Foreskin keratinocyte (primary cell): ENCODE measurements at places on chromosomes 2 and 18.

DNA sequence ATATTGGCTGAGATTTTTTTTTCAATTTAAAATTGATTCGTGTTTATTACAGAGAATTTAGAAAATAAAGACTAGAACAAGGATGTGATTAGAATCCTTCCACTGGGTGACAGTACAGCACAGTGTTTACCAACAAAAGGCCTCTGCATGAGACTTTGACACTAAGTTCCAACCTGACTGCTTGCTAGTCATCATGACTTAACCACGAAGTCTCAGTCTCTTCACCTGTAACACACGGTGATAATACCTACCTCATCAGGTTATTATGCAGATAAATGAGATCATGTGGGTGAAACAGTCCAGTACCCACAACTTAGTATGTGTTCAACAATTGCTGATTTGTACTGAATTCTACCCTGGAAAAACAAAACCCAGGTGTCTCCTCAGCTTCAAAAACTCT lies 151.2 kb downstream of the STK39 start:
- peak; percentile 9 for DNase-seq

DNA sequence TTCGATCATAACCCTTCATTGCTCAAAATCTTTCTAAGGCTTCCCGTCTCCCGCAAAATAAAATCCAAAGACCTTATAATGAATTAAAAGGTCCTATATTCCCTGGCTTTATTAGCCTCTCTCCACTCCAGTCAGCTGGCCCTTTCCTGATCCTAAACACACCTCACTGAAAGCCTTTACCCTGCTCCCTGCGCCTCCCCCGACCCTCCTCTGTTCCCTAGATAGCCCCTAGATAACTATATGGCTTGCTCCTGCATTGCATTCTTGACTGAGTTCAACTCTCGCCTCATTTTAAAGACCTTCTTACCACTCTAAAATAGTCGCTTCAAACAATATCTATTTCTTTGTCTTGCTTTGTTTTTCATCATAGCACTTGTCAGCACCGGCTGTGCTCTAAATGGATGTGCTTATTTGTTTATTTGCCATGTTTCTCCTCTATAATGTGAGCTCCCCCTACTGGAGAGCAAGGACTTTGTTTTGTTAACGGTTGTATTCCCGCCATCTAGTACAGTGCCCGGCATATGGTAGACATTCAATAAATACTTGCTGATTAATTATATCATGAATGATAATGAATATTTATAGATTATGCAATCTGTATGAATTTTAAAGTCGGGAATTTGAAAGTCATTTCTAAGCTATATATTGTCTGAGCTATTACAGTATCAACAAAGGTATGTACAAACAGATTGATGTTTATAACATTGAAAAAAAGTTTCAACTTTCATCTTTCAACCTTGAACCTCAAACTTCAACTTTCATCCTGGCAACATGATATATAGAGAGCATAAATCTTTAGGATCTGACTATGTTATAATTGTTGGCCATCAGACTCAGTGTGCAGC lies 32.4 kb upstream of the VIT start:
- DNase-seq = peak; percentile 21

GRCh38 chr18:76388261-76388660 lies 106.8 kb downstream of the ZNF516 start:
- no peak for DNase-seq

DNA sequence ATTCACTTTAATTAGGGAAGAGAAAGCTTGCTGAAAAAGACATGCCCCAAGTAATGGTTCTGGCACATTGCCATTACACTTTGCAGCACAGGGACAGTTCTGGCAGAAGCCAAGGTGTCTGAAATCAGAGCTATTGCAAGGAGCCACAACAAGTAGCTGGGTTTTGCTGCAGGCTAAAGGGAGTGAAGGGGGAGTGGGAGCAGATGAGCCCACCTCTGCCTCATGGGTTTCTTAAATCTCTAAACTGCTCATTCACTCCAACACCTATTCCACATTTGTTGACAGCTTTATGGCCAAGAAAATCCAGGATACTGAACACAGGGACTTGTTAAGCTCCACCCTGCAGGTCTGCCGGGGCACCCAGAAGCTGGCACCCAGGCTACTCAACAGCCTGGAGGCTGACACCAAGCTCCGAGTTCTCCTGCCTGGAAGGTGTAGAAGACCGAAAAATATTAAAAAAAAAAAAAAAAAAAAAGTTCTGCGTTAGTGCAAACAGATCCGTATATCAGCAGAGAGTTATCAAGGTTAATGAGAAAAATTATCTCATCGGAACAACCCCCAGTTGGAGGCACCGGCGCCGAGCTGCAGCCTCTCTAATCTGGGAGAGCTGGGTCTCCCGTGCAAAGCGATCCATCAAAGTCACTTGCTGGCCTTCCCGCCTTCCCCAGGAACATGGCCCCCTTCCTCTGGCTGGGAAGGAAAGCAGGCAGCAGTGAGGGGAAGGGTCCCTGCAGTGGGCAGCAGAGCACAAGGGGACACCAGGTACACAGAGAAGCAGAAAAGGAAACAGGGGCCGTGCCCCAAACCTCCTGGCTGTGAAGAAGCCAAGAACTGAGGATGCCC lies 123.7 kb downstream of the HNMT start:
- DNase-seq = no peak

DNA sequence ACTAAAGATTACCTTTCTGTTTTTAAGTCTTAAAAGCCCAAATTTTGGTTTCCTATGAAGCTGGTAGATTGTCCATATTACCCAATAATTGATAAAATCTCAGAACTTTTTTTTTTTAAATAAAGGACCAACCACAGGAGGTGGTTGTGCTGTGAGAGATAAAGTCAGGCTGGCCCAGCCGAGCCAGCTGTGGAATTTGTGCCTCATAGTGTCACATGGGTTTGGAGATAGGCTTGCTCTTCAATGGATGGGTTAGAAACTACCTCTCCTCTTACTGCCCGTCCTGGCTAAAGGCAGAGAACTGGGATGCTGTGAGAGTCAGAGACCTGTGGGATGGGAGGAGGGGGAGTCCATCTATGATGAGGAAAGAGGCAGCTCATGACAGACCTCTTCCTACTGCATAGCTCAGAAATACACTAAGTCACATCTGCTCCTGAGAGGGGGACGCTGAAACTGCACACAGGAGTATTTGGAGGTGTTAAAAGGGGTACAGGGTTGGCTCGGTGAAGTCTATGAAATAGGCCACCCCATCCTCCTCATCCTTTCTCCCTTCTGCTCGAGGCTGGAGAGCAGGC lies 99.7 kb upstream of the MGAT4A start:
- DNase-seq = no peak

GRCh38 chr2:27856956-27857355 lies 33.2 kb downstream of the RBKS start:
- DNase-seq = no peak

DNA sequence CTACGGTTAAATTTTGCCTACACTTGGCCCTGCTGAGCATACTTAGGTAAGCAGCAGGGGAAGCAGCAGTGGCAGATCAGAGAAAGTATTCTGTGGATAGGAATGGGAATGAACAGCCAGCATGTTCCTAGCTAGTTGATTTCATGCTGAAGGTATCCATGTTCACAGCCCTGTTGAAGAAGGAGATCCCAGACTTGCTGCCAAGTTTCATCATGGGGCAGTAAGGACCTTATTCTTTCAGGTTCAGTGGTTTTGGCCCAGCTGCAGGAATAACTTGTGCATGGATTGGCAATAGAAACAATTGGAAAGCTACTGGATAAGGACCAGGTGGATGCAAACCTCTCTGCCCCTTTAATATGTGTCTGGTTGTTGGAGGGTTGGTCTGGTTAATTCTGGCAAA lies 98.2 kb upstream of the TMEM178A start:
- DNase-seq = no peak

DNA sequence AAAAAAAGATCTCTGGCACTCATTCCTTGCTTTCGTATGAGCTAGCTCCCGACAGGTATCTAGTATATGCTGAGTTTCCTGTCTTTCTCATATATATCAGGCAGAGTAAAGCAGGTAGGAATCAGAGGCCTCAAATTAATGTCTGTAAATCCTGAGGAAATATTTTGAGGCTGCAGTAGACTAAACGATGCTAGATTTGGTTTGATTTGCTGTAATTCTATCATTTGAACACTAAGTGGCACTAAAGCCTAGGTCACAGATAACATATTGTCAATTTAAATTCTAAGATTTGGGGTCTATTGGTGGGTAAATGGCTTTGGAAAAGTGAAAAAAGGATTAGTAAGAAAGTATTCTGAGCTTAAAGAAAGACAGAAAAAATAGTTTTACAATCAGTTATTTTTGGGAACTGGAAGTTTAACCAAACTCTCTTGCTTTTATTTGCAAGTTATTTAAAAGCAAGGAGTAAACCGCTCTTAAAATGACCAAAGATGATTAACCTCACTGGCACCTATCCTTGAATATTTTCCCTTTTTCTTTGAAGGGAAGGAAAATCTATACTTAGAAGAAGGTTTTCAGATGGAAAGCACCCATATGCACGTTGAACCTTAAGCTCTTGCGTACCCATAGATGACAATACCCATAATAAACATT lies 37.6 kb upstream of the SLC4A10 start:
- no peak for DNase-seq

DNA sequence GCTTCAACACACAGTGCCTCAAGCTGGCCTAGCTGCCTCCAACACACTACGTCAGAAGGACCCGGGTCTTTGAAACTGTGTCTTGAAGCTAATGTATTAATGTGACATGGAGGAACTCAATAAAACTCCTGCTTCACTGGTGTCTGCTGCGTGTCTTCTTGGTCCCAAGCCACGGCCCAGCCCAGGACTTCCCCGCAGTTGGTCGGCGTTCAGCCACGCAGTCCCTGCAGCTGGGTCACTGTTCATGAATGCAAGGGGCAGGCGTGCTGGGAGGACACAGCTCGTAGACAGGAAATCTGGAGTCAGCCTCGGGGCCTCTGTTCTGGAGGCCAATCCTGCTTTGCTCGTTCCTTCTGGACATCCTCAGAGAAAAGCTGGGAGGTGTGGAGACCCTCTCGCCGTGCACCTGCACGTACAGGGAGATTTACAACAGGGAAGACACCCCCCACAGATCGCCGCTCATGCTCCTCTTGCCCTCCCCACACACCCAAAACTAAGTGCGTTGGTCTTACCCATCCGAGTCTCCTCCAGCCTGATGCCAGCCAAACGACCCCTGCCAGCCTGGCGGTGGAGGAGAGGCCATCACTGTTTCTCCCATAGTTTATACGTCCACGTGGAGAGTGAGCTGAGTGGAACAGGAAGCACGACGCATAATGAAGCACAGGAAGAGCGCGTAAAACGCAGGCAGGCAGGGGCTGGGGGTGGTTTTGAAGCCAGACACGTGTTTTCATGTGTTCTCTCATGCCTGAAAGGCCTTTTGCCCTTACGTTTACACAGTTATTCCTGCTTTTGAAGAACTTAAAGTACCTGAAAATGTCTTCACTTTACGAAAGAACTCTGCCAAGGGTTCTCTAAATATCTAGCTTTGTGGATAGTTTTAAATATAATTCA lies 39.7 kb downstream of the ADI1 start:
- no peak for DNase-seq

- DNase-seq = no peak
Observed at GRCh38 chr18:52343731-52344340, 3.8 kb downstream of the DCC start.

- DNase-seq = no peak
Observed at GRCh38 chr2:231163414-231164095, 34.9 kb upstream of the ARMC9 start.

DNA sequence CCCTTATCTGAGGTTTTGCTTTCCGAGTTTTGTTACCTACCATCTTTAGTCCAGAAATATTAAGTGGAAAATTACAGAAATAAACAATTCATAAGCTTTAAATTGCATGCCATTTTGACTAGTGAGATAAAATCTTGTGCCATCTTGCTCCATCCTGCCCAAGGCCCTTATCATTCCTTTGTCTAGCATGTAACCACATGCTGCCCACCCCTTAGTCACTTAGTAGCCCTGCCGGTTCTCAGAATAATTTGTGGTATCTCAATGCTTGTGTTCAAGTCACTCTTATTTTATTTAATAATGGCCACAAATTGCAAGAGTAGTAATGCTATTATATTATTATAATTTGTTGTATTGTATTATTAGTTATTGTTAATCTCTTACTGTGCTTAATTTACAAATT lies 36.8 kb upstream of the VPS54 start:
- DNase-seq = peak; percentile 73

- DNase-seq = no peak
Observed at GRCh38 chr2:140136861-140137260, 1356.7 kb upstream of the NXPH2 start.

- DNase-seq = no peak
Observed at GRCh38 chr2:130300258-130300969, 42.3 kb upstream of the IMP4 start.

DNA sequence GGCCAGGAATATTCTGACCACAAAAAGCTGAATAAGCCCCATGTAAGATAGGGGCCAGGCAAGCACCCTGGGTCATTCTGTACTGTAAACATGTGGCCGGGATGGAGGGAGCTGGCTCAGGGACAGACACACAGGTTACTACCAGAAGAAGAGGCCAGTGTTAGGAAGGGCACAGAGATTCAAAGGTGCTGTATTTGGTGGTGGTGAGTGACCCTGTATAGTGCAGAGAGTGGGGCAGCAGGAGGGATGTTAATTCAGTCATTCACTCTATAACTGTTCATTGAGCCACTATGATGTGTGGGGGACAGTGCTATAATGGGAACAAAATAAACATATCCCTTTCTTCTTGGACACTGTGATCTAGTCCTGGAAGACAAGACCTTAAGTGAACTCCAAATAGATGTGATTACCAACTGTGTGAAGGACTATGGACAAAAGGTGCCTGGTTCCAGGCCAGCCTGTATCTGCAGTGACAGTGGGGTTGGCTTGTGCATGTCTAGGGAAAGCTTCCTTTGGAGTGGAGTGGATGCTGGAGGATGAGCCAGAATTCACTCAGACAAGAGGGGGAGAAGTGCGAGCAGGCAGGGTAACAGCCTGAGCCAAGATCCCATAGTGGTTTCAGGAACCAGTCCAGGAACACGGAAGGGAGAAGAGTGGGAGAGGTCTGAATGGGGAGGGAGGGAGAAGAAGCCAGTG lies 8.3 kb downstream of the MOCOS start:
- no peak for DNase-seq

- no peak for DNase-seq
Observed at GRCh38 chr2:174901075-174901474, 104.1 kb downstream of the CHN1 start.

DNA sequence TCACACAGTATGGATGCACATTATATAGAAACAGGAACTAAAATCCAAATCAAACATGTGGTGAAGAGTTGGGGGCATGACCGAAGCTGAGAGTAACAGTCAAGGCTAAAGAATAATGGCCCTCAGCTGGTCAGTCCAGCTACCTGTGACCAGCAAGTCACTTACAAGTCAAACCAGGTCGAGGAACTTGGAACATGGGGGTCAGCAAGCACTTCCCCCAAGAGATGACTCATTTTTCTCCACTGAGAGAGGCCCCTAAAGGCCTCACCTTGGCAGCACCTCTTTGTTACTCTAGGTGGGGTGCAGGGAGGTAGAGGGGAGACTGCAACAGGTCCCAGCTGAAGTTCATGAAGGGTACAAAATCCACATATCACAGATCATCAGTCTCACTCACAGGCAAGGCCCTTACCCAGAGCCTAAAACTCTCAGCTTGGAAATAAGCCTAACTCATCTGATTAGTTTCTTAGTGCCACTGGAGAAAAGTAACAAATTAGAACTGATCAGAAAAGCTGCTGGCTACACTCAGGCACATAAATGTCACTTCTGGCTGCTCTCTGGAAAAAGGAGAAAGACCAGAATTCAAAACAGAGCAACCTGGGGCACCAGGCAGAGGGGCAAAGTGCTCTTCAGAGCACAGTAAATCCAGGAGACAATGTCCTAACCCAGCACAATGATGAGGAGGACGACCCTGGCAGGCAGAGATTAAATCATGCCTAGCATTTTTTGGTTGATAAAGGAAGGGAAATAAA lies 4.0 kb downstream of the SDC1 start:
- no peak for DNase-seq
